ENCODE measurements at places on chromosomes 5 and 9.

DNA sequence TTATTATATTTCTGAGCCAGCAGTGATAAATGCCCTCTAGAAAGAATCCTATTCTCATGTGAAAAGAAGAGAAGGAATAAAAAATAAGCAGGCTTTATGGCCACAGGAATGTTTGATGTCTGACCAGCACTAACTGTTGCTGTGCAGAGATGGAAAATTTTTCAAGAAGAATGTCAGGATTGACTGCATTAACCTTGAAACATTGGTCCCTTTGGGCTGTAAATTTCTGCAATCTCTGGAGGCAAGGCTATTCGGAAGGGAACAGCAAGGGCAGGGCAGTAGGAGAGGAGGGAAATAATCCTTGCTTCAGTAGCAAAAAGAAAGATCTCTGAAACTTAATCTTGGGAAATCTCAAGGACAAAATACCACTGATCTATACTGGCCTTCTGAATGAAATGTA is 415.2 kb downstream of the DNAH5 start:
- DNase-seq, result no peak

DNA sequence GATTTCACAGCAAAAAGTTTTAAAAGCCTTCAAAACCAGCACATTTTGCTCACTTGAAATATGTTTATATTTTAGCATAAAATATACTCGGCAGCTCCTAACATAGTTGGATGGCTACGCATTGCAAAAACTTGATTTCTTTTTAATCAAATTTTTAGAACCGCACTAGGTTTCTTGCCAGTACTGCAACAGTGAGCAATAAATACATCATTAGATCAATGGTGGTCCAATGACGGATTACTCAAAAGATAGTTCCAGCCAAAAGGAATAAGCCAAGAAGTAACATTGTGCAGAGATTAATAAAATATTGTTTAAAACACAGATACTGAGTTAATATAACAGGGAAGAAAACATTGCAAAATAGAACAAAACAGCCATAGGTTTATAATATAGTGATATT is 5.5 kb downstream of the MARCHF3 start:
- DNase-seq, result no peak

DNA sequence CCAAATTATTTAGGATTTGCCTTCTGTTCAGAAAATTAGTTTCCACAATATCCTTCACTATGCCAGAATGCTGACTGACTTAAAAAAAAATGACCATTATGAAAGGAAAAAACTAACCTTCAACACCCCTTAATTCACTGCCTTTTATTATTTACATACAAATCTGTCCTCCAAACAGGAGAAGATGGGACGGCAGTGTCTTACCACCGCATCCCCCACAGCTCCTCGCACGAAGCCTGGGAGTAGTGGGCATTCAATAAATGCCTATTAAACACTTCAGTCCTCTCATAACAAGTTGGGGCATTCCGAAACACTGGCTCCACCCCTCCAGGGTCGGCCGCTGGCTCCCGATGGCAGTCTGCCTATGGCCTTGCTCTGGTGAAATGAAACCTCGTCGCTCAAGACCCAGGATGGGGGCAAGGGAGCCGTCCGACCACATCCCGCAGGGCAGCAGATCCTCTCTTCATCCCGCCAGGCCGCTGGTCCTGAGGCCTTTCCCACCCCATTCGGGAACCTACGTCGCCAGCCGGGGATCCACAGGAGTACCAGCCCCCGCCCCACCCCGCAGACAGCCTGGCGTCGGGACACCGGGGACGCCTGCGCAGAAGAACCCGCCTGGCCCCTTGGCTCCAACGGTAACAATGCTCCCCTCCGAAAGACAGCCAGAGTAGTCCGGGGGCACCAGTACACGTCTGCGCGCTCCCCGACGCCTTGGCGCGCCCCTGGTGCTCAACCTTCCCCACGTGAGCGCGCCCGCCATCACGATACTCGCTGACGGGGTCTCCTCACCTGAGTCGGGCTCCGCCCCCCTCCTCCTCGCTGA is 613 bp downstream of the ZBTB5 start:
- DNase-seq, result peak; percentile 34

DNA sequence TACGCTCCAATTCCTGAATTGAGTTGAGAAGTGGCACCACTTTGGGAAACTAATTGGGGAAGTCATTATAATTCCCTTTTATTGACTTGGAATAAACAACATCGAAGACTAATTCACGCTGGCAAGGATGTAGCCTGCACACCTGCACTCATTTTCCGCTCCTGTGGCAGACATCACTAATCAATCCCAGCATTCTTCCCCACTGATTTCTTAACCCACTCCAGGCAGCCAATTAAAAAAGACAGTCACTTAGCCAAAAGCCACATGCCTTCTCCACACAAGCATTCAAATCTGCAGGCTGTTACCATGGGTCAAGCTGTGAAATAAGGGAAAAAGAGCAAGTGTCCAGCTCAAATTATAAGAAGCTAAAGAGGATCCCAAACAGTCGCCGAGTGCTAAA is 68.2 kb upstream of the HRH2 start:
- no peak for DNase-seq

GRCh38 chr9:696332-697323 is 144.9 kb upstream of the DMRT1 start:
- DNase-seq, result no peak

DNA sequence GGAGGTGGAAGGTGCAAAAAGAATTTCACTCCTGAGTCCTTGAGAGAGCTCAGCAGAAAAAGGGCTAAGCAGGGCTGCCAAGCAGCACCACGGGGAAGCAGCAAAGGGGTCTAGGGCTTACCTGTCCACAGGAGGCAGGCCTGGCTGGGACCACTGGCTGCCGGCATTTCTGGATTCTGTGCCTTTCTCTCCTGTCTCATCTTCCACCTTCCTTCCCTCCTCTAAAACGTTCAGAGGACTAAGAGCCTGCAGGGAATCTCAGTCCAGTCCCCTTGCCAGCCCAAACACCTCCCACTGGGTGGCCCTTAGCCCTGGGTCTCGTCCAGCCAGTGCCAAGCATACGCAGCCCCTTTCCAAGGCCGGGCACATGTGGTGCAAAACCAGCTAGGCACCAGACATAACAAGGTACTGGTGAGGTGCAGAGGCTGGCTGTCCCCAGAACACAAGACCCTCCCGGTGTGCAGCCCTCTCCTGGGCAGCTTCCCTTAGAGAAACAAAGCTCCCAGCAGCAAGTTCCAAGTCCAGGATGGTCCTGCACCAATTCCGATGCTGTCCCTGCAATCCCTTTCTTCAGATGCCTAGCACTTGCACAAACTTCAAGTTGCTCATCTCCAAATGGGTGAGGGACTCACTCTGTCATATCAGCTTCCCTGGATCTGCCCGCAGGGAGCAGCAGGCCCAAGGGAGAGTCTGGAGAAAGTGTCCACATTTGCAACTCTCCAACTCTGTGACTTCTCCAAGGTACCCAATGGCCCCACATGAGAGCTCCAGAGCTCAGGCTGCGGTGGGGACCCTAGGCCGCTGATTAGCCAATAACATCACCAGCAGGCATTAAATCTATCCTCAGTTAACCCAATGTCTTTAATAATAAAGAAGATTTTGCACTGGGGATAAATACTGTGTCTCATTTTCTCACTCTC is 126.3 kb downstream of the C5orf15 start:
- DNase-seq, result no peak

GRCh38 chr9:80931163-80931562 is 758.2 kb downstream of the TLE1 start:
- DNase-seq, result no peak

GRCh38 chr5:180074462-180074861 is 2.9 kb upstream of the RNF130 start:
- no peak for DNase-seq

DNA sequence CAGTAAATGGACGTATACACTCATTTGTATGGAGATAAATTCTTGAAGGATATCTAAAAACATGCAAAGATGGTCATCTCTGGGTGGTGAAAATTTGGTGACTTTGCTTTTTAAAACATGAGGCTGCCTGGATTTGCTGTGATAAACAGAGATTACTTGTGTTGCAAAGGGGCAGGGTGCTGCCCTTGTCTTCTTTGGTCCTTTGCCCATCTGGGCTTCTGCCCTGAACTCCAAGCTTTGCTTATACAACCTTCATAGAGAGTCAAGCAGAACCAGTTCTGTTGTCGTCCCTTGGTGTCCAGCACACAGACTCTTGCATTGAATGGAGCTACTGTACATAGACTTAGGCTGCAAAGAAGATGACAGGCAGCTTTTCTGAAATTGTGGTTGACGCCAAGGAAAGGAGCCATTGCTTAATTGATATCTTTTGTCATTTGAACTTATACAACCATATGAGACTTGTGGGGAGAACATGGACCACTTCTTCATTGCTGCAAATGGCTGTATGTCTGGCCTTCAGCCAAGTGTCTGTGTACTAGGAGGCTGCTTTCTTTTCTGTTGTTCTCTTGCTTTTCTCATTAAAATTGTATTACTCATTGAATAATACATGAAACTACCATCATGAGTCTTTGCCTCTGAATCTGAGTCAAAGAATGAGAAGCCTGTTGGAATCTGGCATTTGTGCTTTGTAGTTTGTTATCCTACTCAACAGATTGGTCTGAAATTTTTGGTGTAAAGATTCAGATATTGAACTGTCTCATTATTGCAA is 152.5 kb downstream of the DMRT2 start:
- no peak for DNase-seq

DNA sequence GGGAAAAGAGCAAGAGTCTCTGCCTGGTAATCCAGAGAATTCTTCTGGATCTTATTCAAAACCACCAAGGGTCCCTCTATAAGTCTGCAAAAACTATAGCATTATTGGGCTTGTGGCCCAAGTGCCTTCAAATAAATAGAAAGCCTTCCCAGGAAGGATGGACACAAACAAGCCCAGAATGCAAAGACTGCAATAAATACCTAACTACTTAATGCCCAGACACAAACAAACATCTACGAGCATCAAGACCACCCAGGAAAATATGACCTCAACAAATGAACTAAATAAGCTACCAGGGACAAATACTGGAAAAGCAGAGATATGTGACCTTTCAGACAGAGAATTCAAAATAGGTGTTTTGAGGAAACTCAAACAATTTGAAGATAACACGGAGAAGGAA is 355.8 kb upstream of the GRAMD2B start:
- DNase-seq, result no peak

DNA sequence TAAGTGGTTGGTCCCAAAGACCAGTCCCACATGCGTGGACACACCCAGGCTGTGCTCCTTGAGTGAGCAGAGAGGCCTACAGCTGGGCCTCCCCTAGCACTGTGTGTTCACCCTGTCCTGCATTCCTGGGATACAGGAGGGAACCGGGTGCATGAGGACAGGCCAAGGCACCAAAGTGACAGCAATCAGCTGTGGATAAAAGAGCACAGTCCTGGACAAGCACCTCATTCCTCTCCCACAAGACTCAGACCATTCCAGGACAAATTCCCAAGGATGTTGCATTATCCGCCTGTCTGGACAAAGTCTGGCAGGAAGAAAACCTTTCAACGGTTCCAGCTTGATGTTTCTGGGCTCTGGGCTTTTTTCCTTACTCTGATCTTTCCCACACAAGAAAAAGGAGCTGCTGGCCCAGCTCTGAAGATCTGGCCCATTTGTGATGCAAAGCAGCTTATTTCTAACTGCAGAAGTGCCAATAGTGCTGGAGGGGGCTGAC is 273.2 kb downstream of the ENC1 start:
- DNase-seq, result no peak

DNA sequence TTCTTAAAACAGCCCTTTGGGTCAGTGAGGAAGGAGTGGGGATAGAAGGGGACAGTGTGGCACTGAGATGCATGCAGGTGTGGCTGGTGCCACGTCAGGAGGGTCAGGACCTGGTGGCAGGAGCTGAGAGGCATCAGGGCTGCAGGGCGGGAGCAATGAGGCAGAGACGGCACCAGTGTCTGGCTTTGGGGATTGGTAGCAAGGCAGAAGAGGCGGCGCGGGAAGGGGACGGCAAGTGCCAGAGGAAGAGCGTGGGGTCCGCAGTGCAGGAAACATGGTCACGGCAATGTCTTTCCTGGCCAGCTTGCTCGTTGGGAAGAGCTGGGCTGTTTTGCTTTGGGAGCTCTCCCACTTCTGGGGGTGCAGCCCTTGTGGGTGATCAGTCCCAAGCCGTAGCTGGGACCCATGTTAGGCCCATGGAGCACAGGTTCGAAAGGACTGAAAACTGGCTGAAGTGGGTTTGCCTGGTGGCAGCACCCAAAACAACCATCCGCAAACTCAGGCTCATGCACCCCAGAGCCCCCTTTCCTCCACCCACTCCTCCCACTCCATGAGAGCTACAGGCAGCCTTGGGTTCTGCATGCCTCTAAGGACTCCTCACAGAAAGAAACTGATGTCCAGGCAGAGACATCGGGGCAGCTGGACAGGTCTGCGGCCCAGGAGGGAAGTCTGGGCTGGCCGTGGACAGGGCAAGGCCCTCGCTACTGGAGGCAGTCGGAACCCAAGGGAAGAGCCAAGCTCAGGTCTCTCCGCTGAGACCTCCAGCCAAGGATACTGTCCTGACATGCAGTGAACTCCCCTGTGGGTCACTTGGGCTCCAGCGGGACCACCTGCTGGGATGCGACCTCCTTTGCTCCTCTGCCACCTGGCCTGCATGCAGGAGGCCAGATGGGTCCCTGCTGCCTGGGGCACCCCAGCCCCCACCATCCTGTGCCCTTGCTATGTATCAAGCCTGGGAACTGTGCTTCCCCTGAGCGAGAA is 104.4 kb downstream of the ZNF354C start:
- no peak for DNase-seq

GRCh38 chr5:42970636-42971559 is 69.2 kb downstream of the ANXA2R start:
- DNase-seq, result no peak

GRCh38 chr9:5643005-5643624 is 14.2 kb downstream of the RIC1 start:
- DNase-seq, result no peak

DNA sequence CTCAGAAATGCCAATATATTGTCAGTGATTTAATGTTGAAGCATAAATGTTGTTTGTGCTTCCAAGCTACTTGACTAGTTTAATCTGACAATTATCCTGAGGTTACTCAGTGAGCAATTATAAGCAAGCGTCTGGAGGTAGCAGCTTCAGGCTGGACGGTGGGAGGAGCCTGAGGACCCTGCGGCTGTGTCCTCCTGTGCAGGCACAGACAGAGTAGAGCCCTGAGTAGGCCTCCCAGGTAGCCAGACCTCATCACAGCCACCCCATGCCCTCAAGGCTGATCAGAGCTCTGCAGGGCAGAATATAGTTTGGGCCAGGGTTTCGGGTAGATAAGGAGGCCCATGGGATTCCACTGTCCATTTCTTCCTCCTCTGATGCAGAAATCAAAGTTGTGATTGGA is 153.6 kb downstream of the DRD1 start:
- DNase-seq, result no peak

- DNase-seq, result peak; percentile 35
Measured at GRCh38 chr5:157574456-157575380, 857 bp downstream of the ADAM19 start.

- DNase-seq, result no peak
Measured at GRCh38 chr9:89049646-89050045, 58.4 kb downstream of the S1PR3 start.

DNA sequence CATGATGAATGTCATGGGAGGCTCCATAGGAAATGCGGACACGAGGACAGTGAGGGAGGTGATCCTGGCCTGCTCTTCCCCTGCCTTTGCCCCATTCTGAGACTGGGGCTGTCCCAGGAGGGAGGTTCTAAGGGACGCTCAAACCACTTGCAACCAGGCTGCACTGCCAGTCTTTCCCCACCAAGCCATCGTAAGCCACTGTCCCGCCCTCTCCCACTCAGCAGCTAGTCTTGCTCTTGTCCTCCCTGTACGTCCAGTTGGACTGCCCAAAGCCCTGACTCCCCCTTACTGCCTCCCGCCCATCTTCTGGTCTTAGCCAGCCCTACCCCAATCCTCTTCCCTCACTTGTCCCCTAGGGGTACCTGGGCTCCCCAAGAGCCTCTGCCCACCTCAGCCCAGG is 115.7 kb downstream of the FSTL4 start:
- no peak for DNase-seq

GRCh38 chr9:29066141-29066640 is 1492.9 kb upstream of the C9orf72 start:
- DNase-seq, result no peak
